ENCODE measurements at places on chromosomes 5 and 9. TPM values are rescaled to one million over a fixed set of nuclear protein-coding genes. Genes with fewer than 3 reads are reported as not detected.

DNA sequence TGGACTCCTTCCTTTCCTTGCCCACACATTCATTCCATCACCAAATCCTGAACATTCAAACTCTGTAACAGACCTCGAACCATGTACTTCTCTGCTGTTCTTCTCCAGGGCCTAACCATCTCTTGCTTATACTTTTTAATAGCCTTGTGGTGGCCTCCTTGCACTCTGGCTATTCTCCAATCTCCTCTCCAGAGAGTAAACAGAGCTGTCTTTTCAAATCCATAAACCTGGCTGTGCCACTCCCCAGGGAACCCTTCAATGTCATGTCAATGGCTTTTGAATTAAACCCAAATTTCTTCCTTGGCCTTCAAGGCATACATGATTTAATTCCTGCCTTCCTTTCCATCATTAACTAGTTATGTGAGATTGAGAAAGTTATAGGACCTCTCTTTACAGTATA, 277.6 kb upstream of the EFNA5 start:
- DNase-seq, result no peak

DNA sequence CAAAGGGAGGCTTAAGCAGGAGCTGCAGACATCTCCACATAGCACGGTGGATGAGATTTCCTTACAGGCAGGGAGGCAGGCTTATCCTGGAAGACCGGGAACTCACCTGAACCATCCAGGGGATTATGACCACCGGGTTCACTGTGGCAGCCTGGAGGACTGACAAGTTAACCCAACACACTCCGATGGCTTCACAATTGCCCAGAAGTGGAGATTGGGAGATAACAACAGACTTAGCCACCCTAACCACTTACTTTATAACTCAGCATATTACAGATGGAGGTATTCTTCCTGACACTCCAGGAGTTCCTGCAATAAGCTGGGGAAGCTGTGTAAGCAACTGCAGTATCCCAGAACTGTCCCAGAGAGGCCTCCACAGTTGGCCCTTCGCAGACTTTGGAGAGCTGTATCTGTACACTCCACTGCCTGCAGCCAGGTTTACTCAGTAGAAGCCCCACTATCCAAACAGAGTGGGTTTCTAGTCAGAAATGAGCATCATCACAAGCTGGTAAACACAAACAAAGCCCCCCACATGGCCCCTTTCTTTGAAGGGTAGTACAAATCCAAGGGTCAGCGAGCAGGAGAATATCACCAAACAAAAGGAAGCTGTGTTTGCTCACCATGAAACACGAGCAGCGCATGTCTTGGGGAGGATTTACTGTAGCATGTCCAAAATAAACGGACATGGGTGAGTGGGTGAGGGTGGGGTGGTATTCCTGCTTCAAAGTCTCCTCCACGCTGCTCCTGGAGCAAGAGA, 462.2 kb downstream of the RASEF start:
- DNase-seq, result no peak

DNA sequence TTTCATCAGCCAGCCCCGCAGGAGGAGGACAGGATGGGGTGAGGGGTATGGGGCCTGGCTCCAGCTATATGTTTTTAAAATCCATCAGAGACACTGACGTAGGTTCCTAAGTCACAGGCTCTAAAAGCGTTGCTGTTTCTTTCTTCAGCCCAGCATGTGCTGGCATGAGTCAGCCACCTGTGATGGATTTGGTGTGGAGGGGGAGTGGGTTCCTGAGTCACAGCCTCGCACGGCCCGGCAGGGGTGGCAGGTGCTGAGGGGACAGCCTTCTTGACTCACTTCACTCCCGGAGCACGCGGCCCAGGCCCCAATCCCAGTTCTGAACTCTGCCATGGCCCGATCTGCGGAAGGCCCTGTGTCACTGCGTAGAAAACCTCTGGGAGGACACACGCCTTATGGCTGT, 38.8 kb upstream of the RPL26L1 start:
- DNase-seq, result no peak

DNA sequence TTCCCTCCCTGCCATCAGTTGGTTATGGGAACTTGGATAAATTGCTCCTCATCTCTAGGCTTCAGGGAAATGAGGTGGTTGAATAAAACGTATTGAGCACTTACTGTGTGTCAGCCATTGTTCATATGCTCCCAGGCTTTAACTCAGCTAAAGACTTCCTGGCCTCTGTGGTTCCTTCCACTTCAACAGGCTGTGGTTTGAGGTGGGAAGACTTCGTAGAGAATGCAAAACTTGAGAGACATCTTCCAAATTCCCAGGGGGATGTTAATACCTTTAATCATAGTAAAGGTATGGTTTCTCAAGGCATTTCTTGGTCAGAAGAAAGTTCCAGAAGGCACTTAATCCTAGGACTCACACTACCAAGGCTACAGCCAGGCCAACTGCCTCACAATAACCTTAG, 1.5 kb upstream of the GPX3 start:
- no peak for DNase-seq

ARAP3 gene
- total RNA-seq, result 7.1 TPM

DNA sequence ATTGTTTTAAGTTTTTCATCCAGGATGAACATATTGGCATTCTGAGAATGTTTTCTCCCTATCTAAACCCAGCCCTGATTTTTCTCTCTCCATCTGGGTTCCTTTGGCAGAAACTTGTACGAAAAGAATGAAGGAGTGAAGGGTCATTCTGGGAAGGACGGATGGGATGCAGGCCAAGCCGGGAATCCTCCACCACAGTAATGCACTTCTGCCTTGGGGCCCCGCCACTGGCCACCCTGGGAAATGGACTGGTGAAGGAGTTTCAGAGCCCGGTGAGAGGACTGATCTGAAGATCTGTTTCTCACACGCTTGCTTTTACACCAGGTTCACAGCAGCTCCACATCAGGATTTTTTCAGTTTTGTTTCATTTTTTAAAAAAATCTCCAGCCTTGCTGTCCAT, 554.8 kb downstream of the BNC2 start:
- DNase-seq, result no peak

DNA sequence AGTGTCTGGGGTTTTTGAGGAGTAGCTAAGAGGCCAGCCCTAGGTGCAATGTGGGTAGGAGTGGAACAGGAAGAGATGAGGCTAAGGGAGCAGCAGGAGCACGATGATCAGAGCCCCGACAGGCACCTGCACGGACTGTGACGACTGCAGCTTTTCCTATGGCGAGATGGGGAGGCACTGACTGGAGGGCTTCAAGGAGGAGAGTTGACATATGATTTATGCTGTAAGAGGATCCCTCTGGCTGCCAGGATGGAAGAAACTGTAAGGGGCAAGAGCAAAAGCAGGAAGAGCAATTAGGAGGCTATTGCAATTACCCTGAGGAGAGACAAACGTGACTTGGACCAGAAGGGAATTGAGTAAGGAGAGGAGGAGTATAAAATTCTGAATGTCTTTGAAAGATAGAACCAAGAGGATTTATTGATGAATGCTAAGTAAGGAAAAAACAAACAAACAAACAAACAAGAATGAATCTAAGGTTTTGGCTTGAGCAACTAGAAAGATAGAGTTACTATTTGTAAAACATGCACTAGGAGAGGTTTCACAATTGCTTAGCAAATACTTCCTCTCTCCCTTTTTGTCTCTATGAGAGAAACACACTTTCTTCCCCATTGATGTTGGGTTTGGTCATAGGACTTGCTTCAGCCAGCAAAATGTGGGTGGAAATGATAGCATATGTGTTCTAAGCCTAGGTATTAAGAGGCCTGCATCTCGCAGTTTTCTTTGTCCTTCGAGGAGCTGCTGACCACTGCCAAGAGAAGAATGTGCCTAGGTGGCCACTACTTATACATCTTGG, 32.9 kb downstream of the TRPC7 start:
- DNase-seq, result no peak

- no peak for DNase-seq
These were observed 2016.6 kb downstream of the MAT2B start for GRCh38 chr5:165521816-165522610.

DNA sequence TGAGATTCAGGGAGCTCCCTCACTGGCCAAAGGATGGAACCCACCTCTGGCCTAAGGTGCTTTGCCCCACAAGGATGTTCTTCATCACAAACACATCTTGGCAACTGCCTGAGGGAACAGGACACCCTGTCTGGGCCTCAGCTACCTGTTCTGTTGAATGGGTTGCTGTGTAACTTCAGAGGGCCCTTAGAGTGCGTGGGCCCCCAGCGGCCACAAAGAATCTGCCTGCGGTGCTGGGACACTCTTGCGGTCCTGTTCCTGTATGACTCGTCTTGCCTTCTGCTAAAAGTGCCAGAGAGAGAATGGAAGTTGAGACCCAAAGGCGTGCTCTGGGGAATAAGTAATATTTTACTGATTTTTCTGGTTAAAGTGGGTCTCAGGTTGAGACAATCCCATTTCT, 14.1 kb upstream of the RPL26L1 start:
- DNase-seq, result peak; percentile 37

PCDHAC1 gene
- total RNA-seq, result 5.8 TPM
